Effector CD4-positive, alpha-beta T cell (primary cell): ENCODE measurements at places on chromosomes 11 and 22.

GRCh38 chr11:126477535-126478305, 122.2 kb downstream of the ST3GAL4 start:
- no peak for DNase-seq

GRCh38 chr11:75440960-75441803, 8.2 kb upstream of the KLHL35 start:
- DNase-seq, result no peak

- no peak for DNase-seq
Measured at GRCh38 chr11:128667873-128668272, 26.0 kb upstream of the FLI1 start.

DNA sequence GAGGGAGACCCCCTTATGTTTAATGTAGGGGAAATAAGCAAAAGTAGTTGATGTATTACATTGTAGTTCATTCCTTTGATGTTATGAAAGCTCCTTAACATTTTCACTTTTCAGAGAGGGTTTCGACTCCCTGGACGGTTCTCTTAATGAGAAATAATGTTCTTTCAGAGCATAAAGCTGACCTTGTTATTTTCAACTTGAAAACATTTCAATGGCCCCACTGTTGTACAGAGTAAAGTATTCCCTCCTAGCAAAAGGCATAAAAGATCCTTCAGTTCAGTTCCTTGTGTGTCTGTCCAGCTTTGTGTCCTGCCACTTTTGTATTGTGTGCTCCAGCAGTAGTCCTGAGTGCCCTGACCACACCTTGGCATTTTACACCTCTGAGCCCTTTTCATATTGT, 63.9 kb downstream of the UVRAG start:
- no peak for DNase-seq

- DNase-seq, result no peak
Measured at GRCh38 chr11:120306519-120307242, 18.4 kb upstream of the TLCD5 start.

GRCh38 chr11:7603031-7603781, 70.1 kb downstream of the CYB5R2 start:
- no peak for DNase-seq

GRCh38 chr11:64814712-64815187, 4.4 kb upstream of the MEN1 start:
- no peak for DNase-seq

DNA sequence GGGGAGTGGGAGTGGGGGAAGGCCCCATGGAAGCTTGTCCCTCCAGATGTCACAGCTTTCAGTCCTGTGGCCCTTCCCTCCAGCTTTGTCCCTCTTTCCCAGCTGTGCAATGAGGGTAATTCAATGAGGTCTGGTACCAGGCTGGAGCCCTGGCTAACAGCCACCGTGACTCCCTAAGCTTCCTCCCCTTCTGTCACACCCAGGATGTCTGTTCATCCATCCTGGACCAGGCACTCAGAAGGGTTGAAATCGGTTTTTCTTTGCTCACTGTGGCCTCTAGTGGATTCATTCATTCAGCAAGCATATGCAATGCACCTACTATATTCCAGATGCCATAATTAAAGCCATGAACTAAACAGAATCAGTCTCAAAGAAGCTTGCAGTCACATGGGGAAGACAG, 38.7 kb downstream of the SYT13 start:
- no peak for DNase-seq

GRCh38 chr22:19977296-19978243, 36.0 kb upstream of the TXNRD2 start:
- no peak for DNase-seq

DNA sequence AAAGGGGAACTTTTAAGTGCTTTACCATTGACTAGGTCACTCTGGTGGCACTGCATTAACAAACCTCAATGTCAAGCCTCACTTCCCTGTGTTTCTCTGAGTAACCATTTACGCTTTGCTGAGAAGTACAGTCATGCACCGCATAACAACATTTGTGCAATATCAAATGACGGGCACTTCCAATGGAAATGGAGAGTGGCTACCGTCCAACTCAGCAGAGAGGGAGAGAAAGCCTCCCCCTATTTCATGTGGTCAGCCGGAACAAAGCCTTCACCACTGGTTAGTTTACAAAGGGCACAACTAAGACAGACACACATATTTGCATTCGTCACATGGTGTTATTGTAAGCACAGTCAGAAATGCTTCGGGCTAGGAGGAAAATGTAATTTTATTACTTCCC, 117.3 kb downstream of the RASSF10 start:
- DNase-seq, result no peak

GRCh38 chr11:6632116-6633073, 13.2 kb upstream of the TPP1 start:
- no peak for DNase-seq

DNA sequence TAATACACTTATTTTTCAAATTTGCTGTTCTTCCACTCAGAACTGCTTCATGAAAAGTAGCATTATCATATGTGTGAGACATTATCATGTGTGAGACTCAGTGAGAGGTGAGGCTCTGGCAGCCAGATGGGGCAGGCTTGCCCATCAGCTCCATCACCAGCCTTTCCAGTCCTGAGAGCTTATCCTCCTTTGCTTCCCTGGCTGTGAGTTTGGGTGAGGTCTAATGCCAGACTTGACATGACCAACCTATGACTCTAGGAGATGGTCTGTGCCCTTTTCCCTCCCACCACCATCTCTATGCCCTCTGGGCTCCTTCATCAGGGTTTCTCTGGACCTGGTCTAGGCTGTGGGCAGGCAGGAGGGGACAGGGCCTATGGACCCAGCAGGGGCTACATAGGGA, 145.0 kb downstream of the KIRREL3 start:
- no peak for DNase-seq
